ENCODE measurements at places on chromosomes 13 and 19.

DNA sequence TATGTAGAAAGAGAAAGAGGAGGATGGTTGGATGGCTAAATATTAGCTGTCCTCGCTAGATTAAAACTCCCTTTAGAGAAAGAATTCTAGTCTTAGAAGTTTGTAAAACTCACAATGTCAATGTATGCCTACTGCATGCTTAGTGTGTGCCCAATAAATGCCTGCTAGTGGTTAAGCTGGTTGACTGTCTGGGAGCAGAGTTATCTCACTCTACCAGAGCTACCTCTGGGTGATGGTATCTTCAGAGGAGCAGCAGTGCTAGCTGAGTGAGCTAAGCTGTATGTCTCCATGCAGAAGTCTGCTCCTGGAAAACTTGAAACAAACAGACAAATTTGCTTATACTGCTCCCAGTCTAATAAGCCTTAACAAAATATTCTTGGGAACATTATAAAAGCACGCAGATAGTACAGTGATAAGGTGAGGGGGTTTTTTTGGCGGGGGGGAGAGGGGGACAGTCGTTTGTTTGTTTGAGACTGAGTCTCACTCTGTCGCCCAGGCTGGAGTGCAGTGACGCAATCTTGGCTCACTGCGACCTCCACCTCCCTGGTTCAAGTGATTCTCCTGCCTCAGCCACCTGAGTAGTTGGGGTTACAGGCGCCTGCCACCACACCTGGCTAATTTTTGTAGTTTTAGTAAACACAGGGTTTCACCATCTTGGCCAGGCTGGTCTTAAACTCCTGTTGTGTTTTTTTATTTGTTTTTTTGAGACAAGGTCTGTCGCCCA, 202.8 kb upstream of the TSC22D1 start:
- no peak for DNase-seq

GRCh38 chr19:29851769-29852521, 40.2 kb downstream of the CCNE1 start:
- no peak for DNase-seq

- no peak for DNase-seq
Observed at GRCh38 chr19:28578786-28579505, 634.0 kb downstream of the UQCRFS1 start.

- DNase-seq = no peak
Observed at GRCh38 chr13:51734786-51735185, 69.2 kb downstream of the DHRS12 start.

- DNase-seq = no peak
Observed at GRCh38 chr13:37656247-37656940, 57.8 kb upstream of the POSTN start.

GRCh38 chr13:62687732-62688131, 1272.1 kb upstream of the PCDH20 start:
- no peak for DNase-seq

DNA sequence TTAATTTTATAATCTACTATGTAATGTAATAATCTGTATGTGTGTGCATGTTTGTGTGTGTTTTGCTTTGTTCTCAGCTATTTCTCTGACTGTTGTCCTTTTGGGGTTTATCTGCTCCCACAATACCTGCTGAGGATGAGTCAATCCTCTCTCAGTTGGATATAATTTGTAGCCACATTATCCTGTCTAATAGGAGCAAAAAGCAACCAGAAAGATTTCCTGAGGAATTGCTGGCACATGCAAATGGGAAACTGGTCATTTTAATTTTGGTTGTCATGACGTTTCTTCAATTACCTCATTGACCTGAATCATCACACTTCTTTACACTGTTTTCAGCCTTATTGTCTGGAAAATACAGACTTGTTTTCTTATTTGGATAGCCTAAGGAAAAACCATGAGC, 488.4 kb downstream of the KLF5 start:
- DNase-seq = no peak

DNA sequence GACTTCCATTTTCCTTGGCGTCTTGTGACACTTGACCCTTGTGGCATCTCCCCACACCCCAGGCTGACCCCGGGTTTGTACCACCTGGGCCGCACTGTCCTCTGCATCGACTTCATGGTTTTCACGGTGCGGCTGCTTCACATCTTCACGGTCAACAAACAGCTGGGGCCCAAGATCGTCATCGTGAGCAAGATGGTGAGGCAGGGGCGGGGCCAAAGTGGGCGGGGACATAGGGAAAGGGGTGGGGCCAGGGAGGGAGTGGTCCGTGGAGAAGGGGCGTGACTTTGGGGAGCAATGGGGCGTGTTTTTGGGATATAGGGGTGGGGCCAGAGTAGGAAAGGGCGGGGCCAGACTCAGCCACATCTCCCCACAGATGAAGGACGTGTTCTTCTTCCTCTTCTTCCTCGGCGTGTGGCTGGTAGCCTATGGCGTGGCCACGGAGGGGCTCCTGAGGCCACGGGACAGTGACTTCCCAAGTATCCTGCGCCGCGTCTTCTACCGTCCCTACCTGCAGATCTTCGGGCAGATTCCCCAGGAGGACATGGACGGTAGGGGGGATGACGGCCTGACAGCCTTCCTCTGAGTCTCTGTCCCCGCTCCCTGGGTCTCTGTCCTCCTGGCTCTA, 42.8 kb downstream of the TRPM4 start:
- DNase-seq = no peak

DNA sequence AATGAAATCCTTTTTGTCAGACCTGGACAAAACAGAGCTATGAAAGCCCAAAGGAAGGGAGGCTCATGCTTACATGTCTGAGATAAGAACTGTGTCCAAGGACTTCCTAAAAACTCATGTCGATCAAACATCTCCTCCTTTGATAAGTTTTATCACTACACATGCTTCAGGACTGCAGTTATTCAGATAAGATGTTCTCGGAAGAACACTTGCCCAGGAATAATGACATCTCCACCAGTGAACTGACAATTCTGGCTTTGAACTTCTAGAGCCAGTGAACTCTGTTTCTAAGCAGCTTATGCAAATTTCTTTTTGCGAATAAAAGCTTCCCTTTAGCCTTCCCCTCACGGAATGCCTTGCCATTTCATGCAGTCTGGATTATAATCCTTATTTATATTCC, 561.6 kb downstream of the TBC1D4 start:
- DNase-seq = no peak

- DNase-seq = peak; percentile 57
Observed at GRCh38 chr19:47239610-47240296, 8.8 kb upstream of the BBC3 start.

DNA sequence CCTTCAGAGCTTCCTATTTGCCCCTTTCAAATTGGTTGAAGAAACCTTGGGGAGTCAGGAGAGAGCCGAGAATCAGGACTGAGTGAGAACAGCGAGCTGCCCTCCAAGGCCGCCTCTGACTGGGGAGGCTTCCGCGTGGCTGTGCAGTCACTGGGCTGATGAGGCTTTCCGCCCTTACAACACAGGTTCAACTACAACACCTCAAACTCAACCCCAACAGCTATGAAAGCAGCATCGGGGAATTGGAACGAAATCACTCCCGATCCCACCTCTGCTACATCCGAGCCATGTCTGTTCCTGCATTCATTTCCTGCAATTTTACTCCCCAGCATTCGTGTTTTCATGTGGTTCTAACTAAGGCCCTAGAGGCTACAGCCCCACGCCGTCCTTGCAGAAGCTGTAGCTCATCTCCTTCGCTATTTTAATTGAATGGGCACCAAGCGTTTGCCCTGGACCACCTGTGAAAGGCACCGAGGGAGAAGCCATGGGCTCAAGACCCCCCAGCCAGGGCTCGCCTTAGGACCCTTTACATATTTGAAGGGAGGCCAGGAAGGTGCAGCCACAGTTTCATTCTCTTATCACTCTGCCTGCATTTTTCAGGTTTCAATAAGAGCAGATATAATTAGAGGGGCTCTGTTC, 12.3 kb upstream of the RASA3 start:
- no peak for DNase-seq

GRCh38 chr13:54637366-54637765, 1608.8 kb downstream of the OLFM4 start:
- no peak for DNase-seq

DNA sequence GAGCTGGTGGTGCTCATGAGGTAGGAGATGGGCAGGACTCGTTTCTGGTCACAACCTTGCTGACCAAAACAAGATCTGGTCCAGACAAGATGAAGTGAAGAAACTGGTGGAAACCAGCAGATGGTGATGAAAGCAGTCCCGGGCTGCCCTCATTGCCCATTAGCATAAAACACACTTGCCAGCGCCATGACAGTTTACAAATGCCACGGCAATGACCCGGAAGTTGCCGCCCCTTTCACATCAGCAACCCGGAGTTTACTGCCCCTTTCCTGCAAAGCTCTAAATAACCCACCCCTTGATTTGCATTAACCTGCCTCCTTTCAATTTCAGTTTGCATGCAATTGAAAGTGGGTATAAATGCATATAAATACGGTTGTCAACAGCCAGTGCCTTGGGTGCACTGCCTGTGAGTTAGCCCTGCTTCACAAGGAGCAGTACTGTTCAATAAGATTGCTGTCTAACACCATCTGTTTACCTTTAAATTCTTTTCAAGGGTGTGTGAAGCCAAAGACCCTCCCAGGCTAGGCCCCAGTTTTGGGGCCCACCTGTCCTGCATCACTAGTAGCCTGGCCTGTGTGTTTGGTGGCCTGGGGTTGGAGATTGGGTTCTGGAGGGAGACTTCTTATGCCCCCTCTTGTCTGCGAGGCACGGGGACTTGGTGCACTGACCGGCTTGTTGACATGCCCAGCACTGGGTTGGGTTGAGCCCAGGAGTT, 38.8 kb downstream of the CHST8 start:
- DNase-seq = no peak

GRCh38 chr19:6501740-6502648, at the start of gene TUBB4A:
Gene TUBB4A, minus strand, starts transcription at chr19:6502309. Its CDS starts 97 bp downstream, at chr19:6502212.
- DNase-seq = peak; percentile 13

- no peak for DNase-seq
Observed at GRCh38 chr19:36136964-36137686, 2.7 kb upstream of the CAPNS1 start.

DNA sequence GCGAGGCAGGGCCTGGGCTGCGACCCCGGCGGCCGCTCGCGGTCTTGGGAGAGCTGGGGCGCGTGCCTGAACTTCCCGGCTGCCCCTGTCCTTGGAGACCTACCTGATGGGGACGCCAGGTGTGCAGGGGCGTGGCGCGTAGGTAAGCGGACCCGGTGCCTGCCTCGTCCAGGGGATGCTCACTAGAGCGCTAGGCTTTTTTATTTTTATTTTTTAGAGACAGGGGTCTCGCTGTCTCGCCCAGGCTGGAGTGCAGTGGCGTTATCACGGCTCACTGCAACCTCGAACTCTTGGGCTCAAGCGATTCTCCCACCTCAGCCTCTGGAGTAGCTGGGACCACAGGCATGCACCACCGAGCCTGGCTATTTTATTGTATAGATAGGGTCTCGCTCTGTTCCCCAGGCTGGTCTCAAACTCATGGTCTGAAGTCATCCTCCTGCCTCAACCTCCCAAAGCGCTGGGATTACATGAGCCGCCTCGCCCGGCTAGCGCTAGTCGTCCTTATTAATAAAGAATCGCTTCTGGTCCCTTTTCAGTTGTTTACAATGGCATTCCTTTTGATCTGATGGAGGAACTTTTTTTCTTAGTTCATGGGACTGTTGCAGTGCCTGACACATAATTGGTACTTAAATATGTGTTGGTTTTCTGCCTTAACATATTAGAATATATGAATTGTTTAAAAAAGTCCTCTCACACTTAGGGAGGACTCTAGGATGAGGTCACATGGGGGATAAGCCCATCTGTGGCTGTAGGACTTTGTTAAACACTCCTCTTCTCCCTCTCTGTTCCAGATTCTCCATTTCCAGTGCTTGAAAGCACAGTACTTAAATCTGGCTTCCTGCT, 812 bp downstream of the DPY19L3 start:
- DNase-seq = no peak

GRCh38 chr13:40619479-40619814, 47.0 kb downstream of the FOXO1 start:
- no peak for DNase-seq

GRCh38 chr19:23287620-23288019, 37.4 kb upstream of the ZNF724 start:
- DNase-seq = no peak

DNA sequence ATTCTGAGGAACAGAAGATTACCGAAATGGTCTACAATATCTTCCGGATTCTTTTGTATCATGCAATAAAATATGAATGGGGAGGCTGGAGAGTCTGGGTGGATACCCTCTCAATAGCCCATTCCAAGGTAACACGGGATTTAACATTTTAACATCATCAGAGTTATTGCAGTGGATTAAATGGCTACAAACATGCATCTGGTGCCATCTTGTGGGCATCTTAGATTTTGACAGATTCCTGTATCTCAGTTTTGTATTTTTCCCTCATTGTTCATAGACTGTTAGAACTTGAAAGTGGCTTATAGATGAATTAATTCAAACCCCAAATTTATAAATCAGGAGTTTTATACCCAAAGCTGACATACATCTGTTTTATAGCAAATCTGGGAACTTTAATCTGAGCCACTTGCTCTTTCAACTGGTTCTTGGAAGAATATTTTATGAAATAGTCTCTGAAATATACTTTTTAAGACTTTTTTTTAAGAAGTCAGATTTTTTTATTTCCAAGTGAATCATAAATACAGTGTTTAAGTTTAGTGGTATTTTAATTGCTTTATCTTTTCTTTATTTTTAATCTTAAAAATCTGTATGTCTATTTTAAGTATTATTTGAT, 215.2 kb downstream of the NBEA start:
- no peak for DNase-seq

DNA sequence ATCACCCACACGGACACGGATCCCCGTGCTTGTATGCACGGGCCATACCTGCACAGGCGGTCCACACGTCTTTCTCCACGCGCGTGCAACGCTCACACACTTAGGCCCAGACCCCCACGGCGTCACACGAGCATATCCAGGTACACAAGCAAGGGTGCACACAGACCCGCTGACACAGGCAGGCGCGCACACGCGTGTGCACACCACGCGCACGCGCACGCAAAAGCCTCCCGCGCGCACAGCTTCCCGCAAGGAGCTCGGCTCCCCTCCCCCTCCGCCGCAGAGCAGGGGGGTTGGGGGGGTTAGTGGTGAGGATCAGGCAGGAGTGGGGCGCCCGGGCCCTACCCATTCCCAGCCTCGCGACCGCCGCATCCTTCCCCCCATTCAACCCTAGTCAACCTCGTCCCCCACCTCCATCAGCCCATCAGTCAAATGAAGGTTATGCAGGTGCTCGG, 407 bp downstream of the RAB3A start:
- DNase-seq = peak; percentile 56

GRCh38 chr19:8446061-8446709, 1.4 kb downstream of the HNRNPM start:
- no peak for DNase-seq

GRCh38 chr13:21142766-21143165, 33.6 kb downstream of the SKA3 start:
- DNase-seq = no peak

GRCh38 chr19:8355631-8356402, 8.1 kb upstream of the ANGPTL4 start:
- DNase-seq = no peak

Data from effector CD8-positive, alpha-beta T cell (primary cell).